ENCODE measurements at places on chromosomes 1 and 21.

- no peak for DNase-seq
These were observed 89.8 kb downstream of the TMEM200B start for GRCh38 chr1:29033829-29034466.

DNA sequence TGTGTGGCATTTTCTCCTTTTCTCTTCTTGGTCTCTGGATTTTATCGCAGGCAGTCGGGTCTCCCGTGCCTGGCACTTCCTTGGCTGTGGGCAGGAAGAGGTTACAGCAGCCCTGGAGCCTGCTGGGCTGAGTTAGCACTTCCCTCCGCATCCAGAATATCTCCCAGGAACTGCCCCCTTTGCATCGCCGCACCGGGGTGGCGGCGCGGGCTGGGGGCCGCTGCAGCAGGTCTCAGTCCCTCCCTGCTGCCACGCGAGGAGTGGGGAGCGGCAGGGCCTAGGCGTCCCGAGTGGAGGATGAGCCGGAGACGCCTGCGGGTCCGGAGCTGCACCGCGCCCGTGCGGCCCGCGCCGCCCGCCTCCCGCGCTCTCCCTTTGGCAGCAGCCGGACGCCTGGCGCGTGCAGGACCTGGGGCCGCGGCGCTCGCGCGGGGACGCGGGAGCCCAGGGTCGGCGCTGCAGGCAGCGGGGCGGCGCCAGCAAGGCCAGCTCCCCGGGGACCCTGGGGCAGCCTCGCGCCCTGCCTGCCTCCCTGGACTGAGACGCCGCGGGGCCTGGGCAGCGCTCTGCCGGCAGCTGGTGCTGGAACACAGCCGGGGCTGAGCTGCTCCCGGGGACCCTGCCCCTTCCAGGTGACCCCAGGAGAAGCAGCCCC lies 192.8 kb downstream of the PRDM2 start:
- DNase-seq, result no peak

GRCh38 chr1:159983681-159984080 lies 29.6 kb upstream of the SLAMF9 start:
- DNase-seq, result no peak

GRCh38 chr1:60257531-60257930 lies 184.0 kb upstream of the C1orf87 start:
- DNase-seq, result no peak

DNA sequence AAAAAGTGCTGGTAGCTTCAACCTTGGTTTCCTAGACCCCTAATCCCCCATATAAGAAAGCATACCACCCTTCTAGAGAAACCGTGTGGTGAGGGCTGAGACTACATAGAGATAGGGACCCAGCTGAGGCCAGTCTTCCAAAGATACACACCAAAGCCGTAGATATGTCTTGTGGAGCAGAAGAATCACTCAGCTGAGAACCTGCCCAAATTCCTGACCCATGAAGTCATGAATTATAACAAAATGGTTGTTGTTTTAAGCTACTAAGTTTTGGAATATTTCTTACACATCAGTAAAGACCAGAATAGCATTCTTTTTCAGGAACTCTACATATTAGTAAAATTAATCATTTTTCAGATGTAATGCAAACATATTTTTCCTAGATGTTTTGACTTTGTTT lies 3.3 kb upstream of the SNRPE start:
- DNase-seq, result no peak

DNA sequence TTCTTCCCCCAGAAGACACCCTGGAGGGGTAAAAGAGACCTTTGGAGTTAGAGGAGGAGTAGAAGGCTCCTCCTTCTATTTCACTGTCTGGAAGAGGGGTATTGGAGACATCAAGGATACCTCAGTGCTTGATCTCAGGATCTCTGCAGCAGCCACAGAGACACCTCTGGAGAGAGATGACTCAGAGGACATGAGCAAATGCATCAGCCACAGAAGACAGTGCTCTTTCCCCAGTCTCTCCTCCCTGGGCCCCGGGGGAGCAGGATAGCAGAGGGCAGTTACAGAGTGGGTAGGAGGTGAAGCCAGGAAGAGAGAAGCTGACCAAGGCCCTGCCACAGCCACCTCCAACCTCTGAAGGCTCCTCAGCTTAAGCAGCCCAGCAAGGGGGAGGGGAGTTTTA lies 15.3 kb upstream of the TEDDM1 start:
- DNase-seq, result no peak

DNA sequence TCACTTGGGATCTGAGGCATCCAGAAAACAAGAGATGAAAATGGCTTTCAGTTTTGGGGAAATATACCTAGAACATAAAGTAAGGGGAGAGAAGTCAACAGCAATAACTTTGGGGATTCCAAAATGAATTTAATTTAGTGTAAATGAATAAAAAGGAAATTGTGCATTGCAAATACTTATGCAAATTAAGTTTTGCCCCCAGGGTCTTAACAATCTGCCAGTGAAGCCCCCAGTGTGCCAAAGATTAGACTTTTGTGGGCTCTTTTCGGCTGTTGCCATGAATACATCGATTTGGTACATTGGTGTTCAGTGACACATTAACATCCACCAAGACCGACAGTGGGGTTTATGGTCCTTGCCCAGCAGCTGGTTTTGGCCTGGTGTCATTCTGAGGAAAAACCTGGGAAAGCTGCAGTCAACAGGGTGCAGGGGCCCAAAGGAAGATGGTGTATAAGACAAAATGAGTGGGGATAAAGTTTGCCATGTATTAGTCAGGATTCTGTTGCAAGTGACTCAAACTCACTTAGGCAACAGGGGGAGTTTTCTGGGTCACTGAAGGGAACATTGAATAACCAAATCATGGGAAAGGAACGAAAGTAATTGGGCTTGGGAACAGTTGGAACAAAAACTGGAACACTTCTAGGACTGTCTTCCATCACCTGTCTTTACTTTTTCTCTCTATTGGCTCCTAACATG lies 30.2 kb upstream of the IGSF3 start:
- DNase-seq, result no peak

DNA sequence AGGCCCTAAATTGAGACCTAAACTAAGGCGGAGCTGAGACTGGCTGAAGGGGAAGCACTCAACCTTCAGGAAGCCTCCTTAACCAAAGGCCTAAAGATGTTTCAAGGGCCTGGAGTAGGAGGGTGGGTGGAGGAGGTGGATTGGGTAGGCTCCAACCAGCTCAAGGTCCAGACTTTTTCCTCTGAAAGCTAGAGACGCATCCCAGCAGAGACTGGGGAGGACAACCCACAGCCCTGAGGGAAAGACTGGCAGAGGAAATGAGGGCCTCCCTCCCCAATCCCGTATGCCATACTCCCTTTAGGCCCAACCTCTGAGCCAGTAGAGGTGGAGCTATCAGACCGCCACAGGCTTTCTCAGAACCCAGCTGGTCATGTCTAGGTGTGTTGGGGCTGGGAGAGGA lies 1.1 kb downstream of the ECM1 start:
- no peak for DNase-seq

GRCh38 chr1:194833111-194833510 lies 1646.7 kb upstream of the B3GALT2 start:
- DNase-seq, result no peak

DNA sequence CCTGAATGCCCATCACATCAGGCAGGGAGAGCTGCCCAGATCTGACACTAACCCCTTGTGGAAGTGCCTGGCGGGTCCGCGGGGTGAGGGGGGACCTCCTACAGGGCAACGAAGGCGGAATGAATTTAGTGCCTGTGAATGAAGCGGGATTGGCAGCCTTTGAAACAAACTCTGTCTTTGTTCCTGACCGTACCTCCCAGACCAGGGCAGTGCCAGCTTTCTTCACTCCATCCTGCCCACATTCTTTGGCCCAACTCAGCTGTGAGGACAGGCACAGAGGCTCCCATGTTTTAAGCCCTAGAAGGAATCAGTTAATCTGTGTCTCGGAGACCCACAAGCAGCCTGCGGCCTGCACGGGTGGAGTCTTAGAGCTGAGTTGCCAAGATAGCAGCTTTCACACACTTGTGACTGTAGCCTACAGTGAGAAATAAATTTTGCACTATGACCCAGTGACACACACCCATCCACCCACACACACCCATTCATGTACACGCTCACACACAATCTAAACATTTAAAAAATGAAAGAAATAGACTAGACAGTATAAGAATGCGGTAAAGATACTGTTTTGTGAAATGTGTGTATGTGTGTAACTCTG lies 60.1 kb upstream of the USP24 start:
- DNase-seq, result no peak

GRCh38 chr1:95146637-95147036 lies 29.5 kb downstream of the TLCD4 start:
- DNase-seq, result no peak

GRCh38 chr1:180560200-180560867 lies 1.6 kb downstream of the OVAAL start:
- no peak for DNase-seq

GRCh38 chr1:60342569-60342968 lies 269.0 kb upstream of the C1orf87 start:
- DNase-seq, result no peak

DNA sequence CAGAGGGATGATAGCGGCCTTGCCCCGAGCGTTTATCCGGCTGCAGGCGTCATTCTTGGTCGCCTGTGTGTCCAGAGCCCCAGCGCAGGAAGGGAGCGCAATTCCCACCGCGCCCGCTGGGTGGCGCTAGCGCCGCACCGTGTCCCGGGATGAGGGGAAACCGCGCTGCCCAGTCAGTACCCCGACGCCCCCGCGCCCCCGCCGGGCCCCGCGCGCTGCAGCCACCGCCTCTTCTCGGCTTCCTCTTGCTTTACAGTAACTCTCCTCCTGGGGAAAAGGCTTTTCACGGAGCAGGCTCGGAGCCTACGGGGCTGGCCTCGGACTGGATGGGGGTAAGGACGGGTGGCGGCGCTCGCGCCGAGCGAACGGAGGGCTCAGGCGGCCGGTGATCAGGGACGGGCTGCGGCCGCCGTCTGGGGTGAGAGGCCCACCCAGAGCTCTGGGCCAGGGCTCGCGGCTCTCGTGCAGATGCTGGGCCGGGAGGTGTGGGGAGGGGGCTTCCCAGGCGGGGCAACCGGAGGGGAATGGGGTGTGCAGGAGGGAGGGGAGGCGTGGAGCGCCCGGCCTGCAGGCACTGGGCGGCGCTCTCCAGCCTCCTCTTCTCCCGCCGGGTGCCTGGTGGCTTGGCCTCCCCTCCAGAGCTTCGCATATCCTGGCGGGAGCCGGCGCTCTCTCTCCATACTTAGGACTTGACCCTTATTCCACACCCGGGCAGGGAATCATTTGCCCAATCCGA lies 29.8 kb downstream of the TEX35 start:
- peak; percentile 77 for DNase-seq

DNA sequence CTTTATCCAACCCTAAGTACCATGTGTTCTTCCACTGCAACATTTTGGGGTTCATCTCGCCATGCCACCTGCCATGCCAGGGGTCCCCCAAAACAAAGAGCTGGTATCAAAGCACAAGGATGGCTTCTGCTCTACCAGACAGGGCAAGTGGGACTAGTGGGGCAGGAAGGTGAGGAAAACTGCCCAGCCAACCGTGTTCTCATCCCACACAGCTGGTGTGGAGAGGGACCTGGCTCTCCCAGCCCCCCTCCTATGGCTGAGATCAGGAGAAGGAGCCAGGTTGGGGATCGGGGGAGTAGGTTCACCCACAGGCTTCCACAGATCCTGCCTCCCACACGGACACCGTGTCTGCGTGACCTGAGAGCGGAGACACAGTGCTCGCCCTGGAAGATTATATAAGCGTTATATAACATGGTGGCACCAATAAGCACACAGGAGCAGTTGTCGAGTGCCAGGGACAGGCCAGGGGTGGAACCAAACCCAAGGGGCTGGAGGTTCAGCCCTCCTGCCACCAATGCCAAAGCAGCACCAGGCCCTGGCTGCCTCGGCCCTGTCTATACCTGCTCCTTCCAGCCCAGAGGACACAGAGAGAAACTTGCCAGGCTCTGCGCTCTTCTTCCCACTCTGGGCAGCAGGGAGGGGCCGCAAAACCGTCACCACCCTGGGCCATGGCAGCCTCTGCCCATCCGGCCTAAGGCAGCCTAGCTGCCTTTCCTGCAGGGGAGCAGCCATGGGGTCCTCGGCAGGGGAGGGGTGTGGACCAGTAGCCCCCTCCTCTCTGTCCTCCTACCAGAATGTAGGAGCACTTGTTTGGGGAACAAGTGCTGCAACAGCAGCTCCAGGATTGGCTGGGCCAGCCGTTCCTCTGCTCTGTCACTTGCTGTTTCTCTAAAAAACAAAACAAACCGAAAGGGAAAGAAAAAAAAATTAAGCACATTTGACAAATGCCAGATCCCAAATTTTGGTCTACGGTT lies 43.5 kb downstream of the CD34 start:
- DNase-seq, result no peak

DNA sequence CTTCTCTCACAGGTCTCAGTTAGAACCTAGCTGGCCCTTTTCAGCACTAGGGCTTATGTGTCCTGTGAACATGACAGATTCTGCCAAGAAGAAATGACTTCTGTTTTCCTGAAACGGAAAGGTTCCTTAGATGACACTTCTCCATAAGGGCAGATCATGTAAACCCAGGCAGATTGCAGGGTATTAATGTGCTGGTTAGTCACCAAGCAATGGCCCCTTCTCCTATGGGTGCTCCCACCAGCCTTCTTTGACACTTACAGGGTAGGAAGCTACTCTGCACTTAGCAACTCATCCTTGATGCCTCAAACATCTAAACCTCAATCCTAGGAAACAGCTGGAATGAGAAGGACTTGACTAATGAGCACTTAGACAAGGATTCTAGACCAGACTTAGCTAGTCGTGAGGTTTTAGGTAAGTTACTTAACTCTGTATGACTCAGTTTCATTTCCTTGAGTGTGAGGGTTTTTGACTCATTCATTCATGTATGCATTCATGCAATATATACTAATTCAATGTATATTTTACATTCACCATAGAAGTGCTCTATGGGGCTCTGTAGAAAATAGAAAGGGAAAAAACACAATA lies 74.1 kb upstream of the PLXNA2 start:
- no peak for DNase-seq

- no peak for DNase-seq
These were observed 25.8 kb downstream of the DHCR24 start for GRCh38 chr1:54861070-54861761.

- no peak for DNase-seq
These were observed 1.7 kb downstream of the ANGPTL1 start for GRCh38 chr1:178869119-178869697.

DNA sequence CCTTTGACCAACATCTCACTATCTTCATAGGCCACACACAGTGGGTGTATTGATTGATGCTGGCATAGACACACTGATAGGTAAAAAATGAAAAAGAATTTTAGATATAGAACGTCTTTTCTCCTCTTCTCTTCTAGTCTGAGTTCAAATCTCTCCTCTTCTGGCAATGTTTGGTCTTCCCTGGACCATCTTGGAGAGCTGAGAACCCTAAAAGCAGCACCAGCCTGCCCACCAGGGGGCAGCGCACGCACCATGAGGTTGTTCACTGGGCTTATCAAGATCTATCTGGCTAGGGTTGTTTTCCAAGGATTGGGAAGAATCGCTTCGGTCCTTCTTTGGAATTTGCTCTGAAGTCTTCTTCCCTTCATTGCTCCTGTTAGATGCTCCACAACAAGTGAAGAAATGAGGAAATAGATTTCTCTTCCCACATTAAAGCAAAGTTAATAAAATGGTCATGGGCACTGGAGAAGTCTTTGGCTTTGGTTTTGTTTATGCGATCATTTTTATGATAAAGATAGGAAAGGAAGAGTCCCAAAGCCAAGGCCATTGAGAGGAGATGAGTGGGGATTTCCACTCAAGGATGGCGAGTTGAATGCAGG lies 104.0 kb upstream of the OLIG2 start:
- no peak for DNase-seq

Measured in right renal pelvis (tissue), 4 donors.